ENCODE measurements at places on chromosomes 1 and 21.
A peak's percentile ranks its signal among the peaks of the same experiment; 100 is the strongest.

DNA sequence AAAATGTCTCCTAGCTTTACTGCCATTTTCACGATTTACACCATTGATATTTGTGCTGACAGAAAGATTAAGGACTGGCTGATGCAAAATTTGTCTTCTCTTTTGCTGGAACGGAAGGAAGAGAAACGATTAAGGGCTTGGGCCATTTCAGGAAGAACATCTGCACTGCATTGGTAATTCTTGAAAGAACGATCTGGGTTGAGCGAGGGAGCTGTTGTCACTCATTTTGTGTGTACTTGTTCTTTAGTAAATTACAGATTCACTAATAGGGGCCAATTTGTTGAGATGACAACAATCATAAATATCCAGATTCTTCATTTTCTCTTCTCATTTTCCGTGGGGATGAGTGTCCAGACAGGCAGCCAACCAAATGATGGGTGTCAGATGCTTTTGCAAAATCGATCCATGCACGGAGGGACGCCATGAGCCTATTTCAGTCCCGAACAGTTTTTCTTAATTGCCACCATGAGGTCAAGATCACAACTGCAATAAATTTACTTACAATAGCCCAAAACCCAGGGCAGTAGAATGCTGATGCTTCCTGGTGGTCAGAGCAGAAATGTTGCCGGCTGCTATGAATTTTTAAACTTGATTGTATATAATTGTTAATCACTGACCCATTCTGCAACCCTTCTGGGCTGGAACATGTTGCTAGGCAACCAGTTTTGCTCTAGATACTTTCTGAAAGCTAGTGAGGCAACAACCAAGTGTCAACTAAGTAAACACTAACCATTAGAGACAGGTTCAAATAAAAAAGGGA, 132.4 kb upstream of the TIAM1 start:
- no peak for DNase-seq

GRCh38 chr1:5842679-5843078, 149.5 kb downstream of the NPHP4 start:
- DNase-seq = no peak

DNA sequence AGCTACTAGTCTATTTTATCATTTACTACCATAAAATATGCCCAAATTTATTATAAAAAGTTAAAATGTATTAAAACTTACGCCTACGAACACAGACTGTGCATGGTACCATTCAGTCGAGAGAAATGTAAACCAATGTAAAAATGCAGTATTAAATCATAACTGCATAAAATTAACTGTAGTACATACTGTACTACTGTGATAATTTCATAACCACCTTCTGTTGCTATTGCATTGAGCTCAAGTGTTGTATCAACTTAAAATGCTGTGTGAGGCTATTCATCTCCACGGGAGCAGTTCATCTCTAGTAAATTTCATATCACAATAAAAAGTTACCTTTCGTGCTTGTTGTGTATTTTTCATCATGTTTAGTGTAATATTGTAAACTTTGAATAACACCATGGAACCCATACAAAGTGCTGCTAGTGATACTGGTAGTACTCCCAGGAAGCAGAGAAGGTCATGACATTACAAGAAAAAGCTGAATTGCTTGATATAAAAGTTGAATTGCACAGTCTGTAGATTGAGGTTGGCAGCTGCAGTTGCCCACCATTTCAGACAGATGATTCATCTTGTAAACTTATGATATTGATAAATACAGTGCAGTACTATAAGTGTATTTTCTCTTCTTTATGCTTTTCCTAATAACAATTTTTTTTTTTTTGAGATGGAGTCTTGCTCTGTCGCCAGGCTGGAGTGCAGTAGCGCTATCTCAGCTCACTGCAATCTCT, 19.0 kb upstream of the CENPF start:
- DNase-seq = no peak

GRCh38 chr1:51061231-51061918, 40.7 kb upstream of the C1orf185 start:
- DNase-seq = no peak

- no peak for DNase-seq
Measured at GRCh38 chr1:41350055-41350378, 11.2 kb upstream of the FOXO6 start.

DNA sequence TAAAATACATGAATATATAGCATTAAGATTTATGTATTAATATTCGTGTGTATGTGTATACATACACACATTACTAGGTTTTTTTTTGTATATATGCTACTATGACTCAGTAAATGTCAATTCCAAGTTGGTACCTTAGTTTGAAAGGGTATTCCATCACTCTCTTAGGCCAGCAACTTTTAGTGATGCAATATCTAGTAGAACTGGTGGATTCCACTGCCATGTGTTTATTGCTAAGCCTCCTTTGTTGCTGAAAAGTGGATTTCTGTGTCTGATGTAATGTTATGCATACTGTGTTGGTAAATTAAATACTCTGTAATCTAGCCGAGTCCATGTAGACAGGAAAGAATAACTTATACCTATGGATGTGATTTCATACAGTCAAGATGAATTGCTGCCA, 16.9 kb upstream of the COL11A1 start:
- DNase-seq = no peak

DNA sequence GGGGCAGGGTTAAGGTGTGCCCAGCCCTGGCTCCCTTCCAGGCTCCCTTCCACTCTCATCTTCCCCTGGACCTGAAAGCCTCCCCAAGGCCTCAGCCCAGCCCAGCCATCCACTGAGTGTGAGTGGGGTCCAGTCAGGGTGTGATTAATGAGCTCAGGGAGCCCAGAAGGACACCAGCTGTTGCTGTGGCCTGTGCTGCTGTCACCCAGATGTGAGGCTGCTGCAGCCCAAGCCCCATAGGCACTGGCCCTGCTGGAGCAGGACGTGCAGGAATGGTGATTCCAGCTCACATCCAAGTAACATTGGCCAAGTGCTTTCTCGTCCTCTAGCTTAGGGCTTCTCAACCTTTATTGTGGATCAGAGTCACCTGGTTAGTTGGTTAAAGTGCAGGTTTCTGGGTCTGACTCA, 77.6 kb downstream of the EPHB2 start:
- no peak for DNase-seq

- DNase-seq = no peak
Measured at GRCh38 chr1:30472526-30472925, 250.9 kb downstream of the MATN1 start.

DNA sequence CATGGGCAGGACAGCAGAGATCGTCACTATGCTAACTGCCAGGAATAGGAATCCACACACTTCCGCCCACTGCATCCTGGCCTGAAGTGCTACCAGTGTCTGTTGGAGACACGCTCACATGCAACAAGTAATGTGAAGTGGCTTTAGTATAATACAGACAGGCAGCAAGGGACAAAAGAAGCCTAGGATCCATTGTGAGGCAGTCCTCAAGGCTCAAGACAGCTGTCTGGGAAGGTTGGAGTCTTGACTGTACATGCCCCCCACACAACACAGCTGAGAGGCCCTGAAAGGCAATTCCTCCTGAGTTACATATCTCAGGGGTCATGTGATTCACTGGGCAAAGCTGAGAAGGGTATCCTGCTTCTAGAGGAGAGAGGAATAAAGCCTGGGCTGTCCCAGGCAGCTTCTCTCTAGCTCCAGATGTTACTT, 39.9 kb upstream of the CD1D start:
- no peak for DNase-seq

GRCh38 chr1:42258218-42258617, 76.8 kb downstream of the FOXJ3 start:
- no peak for DNase-seq

GRCh38 chr1:66302815-66303214, 231.1 kb upstream of the SGIP1 start:
- DNase-seq = no peak

GRCh38 chr1:14742181-14742980, 143.9 kb downstream of the KAZN start:
- no peak for DNase-seq

GRCh38 chr1:201714542-201715329, 114.2 kb upstream of the IPO9 start:
- DNase-seq = no peak

- peak; percentile 35 for DNase-seq
Measured at GRCh38 chr1:108708691-108709660, 3.7 kb upstream of the FNDC7 start.

DNA sequence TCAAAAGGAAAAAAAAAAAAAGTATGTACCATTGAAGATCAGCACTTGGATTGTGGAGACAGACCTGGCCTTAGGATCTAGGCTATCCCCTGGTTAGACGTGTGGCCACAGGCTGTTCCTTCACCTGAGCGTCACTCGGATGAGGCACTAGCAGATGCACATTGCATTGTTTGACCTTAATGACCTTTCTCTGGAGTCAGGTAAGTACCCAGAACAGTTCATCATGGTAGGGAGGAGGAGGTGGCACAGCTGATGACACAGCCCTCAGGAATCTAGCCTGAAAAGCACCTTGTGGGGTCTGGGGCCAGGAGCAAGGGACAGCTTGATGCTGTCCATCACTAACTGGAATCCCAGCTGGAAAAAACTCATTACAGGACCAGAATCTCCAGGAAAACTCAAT, 21.2 kb downstream of the NECAP2 start:
- no peak for DNase-seq

GRCh38 chr1:162873671-162874666, 13.0 kb upstream of the CCDC190 start:
- no peak for DNase-seq

DNA sequence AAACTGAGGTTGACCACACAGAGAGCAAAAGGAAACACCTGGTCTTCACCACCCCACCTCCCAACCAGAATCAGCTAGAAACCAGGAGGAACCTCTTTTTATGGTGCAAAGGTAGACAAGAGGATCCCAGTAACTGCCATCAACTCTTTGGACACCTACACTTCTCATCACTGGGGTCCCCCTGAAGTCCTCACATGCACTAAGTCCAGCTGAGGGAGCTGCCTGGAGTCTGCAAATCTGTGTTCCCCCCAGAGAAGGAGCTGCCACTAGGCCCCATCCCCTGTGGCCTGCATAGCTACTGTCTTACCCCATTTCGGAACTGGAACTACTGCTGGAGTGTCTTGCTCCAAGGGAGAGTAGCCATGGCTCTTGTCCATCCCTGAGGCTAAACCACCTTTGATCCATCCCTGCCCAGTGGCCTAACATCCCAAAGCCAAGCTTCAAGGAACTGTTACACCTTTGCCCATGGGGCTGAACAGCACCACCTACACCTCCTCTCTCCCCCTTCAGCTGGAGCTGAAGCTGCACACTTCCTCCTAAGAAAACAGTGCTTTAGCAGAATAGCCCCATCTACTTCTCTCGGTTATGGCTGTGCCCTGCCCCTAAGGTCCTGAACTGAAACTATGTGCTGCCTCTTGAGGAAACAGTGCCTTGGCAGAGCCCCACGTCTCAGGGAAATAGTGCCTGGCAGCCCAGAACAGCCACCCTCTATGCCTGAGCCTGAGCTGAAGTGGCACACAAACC, 85.4 kb upstream of the CD53 start:
- DNase-seq = no peak

GRCh38 chr1:24151175-24151533, 8.2 kb upstream of the IL22RA1 start:
- DNase-seq = no peak
